ENCODE measurements at places on chromosomes 7 and 10.

GRCh38 chr7:378551-379455 lies 88.8 kb downstream of the FOXL3 start:
- DNase-seq = no peak

GRCh38 chr7:99124751-99125504 lies 19.0 kb downstream of the SMURF1 start:
- DNase-seq = no peak

DNA sequence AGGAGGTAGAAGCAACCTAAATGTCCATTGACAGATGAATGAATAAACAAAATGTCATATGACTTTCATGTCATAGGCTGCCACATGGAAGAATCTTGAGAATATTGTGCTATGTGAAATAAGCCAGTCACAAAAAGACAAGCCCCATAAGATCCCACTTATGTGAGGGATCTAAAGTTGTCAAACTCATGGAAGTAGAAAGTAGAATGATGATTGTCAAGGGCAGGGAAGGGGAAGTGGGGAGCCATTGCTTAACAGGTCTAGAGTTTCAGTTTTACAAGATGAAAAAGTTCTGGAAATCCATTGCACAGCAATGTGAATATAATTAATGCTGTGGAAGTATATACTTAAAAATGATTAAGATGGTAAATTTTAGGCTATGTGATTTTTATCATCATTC lies 229.3 kb upstream of the KMT2E start:
- no peak for DNase-seq

- DNase-seq = no peak
Measured at GRCh38 chr10:43978091-43978490, 329.4 kb upstream of the ZNF32 start.

- DNase-seq = no peak
Measured at GRCh38 chr7:37550872-37551271, 102.2 kb upstream of the ELMO1 start.

- no peak for DNase-seq
Measured at GRCh38 chr7:32043688-32044087, 26.5 kb downstream of the PDE1C start.

DNA sequence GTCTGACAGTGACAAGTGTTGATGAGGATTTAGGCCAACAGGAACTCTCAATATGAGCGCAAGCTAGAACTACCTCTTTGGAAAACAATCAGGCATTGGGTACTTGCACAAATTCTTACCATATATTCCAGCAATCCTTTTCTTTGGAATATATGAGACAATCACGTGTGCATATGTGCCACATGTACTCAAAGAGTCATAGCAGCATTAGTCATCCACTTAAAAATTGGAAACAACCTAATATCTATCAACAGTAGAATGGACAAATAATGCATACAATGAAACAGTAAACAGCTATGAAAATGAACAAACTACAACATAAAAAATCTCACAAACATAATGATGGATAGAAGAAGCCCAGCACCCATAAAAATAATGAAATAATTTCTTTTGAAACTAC lies 179.7 kb downstream of the GLI3 start:
- DNase-seq = no peak

- no peak for DNase-seq
Measured at GRCh38 chr10:111083222-111084095, 6.6 kb downstream of the ADRA2A start.

- no peak for DNase-seq
Measured at GRCh38 chr10:61747307-61747706, 84.6 kb downstream of the CABCOCO1 start.

DNA sequence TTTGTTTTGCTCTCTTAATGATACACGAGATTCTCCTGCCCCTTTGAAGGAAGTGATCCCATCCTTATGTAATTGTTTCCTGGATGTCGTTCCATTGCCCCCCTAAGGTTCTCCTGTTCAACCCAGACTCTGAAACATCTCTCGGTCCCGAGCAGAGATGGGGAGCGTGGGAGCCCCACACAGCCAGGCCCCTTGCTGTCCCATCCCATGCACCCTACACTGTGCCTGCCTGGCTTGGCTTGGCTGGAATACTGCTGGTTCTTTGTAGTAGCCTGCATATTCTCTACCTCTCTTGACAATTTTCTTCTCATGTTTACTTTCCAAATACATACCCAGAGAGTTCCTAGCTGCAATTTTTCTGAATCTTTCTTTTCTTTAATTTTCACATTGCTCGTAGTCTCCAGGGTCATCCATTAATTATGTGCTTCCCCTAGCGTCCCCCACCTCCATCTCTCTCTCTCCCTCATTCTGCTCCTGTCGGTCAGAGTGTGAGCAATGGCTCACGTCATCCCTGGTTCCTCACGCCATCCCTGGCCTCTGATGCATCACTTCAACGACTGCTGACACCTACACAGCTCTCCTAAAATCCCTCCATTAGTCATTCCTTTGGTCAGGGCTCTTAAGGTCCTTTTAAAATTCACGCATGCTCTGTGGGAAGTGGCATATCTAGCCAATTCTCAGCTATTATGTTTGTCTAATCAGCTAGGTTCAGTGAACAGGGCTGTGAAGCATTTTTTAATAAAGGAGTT lies 32.5 kb upstream of the GPR158 start:
- no peak for DNase-seq

DNA sequence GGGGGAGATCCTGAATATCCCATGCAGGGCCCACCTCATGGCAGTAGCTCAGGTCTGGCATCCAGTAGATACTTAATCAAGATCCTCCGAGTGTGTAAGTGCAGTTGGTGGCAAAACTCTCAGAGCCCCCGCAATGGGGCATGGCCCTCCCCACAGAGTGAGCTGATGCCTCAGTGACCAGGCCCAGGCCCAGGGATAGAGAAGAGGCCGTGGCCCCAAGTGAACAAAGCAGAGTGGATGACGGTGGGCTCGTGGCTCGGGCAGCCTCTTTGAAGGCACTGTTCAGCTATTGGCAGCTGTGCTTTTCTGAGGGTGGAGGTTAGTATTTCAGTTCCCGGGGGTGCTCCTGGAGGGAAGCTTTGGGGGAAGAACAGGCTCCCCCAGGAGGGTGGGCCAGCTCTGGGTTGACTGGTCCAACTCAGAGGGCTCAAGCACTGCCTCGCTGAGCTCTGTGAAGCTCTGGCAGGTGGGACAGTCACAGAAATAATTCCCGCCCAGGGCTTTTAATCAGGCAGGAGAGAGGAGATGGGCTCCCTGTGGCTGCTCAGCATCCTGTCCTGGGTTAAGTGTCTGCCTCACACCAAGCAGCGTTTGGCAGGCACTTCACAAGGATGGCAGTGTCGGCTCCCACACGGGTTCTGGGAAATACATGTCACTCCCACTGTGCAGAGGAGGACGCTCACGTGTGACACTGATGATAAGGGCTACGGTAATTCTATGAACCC lies 583.6 kb downstream of the TCERG1L start:
- DNase-seq = no peak

GRCh38 chr7:81264116-81264515 lies 345.3 kb upstream of the SEMA3C start:
- no peak for DNase-seq

DNA sequence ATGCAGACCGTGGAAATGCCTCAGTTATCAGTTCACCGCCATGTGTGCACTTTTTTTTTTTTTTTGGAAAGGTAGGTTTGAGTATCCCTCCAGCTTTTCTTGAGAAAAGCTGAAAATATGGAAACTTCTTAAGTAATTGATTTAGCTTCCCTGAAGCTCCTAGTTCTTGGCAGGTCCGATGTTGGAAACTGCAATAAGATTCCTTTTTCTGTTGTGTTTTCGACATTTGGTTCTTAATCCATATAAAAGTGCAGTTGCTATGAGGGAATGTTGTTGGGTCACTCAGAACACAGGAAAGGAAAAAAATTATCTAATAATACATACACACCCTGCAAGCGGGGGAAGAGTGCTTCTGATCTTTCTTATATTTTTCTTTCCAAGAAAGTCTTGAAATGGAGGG lies 665.2 kb downstream of the INHBA start:
- no peak for DNase-seq

GRCh38 chr10:5976512-5977470 lies 552 bp downstream of the IL15RA start:
- DNase-seq = no peak

DNA sequence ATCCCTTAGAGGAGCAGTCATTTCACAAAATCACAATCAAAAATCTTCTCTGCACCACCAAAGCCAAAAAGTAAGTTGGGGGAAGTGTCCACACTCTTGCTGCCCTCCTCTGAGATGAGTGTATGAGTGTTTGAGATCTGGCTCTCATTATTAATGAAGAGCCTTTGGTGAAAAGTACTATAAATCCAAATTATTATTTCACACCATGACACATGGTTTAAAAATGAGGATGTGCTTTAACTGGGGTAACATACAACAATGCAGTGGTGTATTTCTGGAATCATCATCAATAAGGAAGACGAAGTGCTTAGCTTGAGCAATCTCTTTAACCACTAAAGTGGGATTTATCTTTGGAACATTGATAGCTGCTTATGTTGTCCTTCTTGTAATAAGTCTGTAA lies 114.2 kb upstream of the ADAM12 start:
- DNase-seq = no peak

DNA sequence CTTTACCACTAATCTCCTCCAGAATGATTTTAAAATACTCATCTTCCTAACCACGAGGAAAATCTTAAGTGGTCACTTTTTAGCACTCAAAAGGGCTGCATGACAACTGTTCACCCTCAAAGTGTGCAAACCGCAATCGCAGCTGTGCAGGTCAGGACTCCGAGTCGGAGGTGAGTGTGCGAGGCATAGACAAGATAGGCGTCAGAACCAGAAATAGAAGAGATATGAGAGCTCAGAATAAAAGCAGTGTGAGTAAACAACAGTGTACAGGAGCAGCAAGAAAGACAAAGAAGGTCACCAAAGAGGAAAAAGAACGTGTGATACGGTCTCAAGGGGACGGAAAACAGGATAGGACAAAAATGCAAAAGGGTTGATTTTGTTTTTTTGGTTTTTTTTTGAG lies 17.5 kb upstream of the ENO4 start:
- DNase-seq = no peak

- no peak for DNase-seq
Measured at GRCh38 chr7:85730012-85730411, 543.2 kb upstream of the SEMA3D start.

DNA sequence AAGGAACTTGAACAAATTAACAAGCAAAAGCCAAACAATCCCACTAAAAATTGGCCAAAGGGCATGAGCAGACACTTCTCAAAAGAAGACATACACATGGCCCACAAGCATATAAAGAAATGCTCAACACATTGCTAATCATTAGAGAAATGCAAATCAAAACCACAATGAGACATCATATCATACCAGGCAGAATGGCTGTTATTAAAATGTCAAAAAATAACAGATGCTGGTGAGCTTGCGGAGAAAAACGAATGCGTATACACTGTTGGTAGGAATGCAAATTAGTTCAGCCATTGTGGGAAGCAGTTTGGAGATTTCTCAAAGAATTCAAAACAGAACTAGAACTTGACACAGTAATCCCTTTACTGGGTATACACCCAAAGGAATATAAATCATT lies 311.7 kb upstream of the HPS1 start:
- no peak for DNase-seq

- no peak for DNase-seq
Measured at GRCh38 chr7:100684534-100685042, 9.5 kb downstream of the GIGYF1 start.

DNA sequence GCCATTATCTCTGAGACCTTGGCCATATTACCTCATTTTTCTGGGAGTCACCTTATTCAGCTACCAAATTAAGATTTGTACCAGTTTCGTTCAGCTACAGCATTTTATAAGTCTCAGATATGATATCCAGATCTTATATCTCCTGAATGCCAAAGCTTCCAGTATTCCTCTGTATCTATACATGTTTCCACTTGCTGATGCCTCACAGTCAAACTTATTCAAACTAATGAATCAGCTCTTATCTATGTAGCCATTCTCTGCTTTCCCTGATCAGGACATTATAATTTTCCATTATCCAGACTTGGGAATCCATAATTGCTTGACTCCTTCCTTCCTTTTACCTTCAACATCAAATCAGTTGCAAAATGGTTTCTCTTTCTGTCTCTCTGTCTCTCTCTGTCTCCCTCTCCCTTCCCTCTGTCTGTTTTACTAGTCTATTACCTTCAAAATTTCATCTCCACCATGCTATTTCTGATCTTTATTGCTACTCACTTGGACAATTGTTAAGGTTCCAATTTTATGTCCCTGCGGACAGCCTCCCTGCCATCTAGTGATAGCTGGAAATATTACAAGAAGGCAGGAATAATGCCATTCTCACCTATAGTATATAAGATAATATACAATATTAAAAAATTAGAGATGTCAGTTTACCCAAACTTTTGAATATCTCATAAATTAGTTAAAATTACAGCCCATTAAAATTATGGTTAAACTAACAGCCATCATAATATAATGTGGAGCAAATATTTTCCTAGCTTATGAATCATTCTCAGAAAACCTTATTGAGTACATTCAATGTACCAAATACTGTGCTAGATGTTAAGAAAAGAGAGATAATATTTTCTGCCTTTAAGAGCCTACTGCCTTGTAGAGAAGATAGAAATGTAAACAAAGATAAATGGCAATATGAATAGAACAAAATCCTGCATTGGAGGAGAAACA lies 89.8 kb downstream of the PCLO start:
- DNase-seq = no peak

DNA sequence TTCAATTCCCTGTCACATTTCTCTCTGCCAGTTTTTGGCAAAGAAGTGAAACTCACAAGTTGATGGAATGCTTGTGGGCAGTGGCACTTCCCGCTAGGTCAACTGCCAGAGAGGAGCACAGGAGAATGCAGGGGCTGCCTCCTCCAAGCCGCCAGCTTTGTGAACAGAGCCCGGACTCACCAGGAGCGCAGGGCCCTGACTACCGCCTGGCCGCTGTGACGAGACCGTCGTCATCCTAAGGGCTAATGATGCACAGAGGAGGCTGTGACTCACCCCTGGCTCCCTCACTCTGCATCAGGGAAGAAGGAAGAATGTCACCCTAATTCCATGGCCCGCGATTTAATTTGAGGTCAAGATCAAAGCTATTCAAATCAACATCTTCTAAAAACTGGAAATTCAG lies 123.9 kb downstream of the TAX1BP1 start:
- DNase-seq = no peak

DNA sequence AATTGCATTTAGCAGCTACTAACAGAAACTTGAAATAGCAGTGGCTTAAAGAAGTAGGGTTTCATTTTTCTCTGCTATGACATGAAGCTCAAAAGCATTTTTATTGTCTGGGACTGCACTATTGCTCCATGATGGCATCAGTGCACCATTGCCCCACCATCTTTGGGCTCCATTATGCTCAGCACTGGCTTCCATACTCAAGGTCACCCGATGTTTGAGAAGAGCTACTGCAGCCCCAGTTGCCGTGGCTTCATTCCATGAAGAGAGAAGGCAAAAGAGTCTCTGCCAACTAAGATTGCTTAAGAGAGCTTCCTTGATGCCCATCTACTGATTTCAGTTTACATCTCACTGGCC lies 192.2 kb upstream of the LRGUK start:
- DNase-seq = no peak

GRCh38 chr10:105149371-105149891 lies 508.3 kb downstream of the SORCS3 start:
- no peak for DNase-seq

GRCh38 chr10:127534496-127534895 lies 14.6 kb upstream of the NPS start:
- DNase-seq = no peak

Measured in stimulated activated CD8-positive, alpha-beta memory T cell treated with anti-CD3 and anti-CD28 coated beads, Interleukin-2, amount 100 ng/mL, for 1 hour (primary cell).